RPMI7951 (cell line): ENCODE measurements at places on chromosomes 3 and 15.
A peak's percentile ranks its signal among the peaks of the same experiment; 100 is the strongest.

DNA sequence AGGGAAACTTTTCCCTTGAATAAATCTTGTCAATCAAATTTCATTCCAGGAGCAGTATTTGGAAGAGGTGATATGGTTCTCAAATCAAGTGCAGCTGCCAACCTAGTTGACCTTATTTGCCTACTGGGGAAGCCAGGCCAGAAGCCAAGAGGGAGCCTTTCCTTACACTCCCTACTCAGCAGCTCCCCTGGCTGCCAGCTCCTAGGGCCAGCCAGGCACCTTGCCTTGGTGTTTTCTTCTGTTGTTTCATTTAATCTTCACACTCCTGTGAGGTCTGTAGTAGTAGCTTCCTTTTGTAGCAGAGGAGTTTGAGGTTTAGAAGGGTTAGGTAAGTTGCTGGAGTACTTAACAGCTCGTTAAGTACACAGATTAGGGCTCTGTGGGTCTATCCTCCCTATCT is 22.6 kb downstream of the MKRN2OS start:
- DNase-seq = no peak

- DNase-seq = peak; percentile 7
These were observed 103.0 kb upstream of the ARHGEF26 start for GRCh38 chr3:154018100-154018696.

GRCh38 chr3:178112134-178112533 is 424.1 kb upstream of the KCNMB2 start:
- DNase-seq = no peak

- no peak for DNase-seq
These were observed 144.8 kb downstream of the GABRB3 start for GRCh38 chr15:26628071-26628470.

- DNase-seq = no peak
These were observed 848 bp upstream of the BUB1B start for GRCh38 chr15:40160021-40160420.

DNA sequence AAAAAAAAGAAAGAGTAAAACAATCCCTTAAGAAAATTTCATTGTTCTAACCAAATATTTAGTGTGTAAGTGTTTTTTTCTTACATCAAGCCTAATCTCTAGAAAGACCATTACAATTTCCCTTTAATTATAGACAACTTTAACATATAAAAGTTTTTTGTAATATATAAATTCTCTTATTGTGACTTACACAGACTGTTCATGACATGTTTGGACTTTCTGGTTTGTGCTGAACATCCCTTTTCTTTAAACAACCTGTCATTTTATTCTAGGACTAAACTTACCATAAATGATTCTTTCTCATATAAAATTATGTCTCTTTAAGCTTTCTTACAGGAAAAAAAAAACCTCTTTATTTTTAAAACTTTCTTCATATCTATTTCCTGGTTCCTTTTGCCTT is 13.0 kb upstream of the BTLA start:
- DNase-seq = peak; percentile 6

- no peak for DNase-seq
These were observed 14.5 kb upstream of the CFAP20DC start for GRCh38 chr3:59064276-59064675.

GRCh38 chr3:54347933-54348332 is 225.6 kb downstream of the CACNA2D3 start:
- DNase-seq = no peak

DNA sequence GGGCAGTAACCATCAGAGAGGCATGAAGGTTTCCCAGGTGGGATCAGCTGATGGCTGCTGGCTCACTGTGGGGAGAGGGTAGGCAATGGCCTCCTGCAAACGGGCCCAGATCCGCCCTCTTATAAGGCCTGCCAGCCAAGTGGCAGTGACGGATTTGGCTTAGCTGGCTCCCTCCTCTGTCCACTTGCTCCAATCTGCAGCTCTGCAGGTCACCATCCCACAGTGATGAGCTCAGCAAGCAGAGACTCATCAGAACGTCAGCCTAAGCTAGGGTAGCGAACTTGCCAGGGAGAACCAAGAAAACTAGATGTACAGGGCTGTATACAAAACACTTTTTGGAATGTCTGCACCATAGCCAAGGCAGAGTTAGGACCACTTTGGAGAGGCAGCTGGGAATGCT is 62.8 kb upstream of the DCLK3 start:
- no peak for DNase-seq

- DNase-seq = peak; percentile 77
These were observed 56.3 kb upstream of the FSTL1 start for GRCh38 chr3:120506828-120507774.
